Activated T-cell treated with anti-CD3 and anti-CD28 coated beads for 24 hours (primary cell): ENCODE measurements at places on chromosomes 16 and 17.

DNA sequence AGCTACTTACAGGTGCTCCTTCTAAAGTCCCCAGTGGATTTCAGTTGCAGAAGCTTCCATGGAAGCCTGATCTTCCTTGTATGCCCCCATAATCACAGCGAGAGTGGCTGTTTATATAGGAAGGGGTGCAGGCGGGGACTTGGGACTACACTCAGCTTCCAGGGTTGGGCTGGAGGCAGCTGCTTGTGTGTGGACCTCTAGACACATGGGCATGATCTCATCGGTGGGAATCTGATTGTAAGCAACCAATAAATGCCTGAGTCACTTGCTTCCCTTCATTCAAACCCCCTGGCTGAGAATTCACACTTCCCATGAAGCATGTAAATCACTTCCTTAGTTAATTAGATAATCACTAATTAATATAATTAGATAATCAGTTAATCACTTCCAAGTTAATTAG, 1.0 kb upstream of the KRT20 start:
- no peak for DNase-seq

DNA sequence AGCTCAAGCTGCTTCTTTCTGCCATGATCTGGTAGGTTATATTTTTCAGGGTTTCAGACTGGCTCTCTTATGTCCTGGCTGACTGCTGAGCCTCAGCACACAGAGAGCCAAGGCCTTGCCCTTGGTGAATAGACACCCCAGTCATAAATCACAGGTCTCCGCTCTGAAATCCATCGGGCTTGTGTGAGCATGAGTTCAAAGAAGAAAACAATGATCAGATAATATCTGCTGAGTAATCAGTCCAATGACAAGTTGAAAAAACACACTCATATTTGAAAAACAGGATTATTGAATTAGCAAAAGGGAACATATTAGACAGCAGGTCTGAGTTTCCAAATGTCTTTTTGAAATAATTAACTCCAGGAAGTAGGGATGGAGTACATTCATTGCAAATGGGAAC, 51.1 kb upstream of the NDRG4 start:
- no peak for DNase-seq

- no peak for DNase-seq
Measured at GRCh38 chr17:44277976-44278375, 10.0 kb upstream of the SLC4A1 start.

DNA sequence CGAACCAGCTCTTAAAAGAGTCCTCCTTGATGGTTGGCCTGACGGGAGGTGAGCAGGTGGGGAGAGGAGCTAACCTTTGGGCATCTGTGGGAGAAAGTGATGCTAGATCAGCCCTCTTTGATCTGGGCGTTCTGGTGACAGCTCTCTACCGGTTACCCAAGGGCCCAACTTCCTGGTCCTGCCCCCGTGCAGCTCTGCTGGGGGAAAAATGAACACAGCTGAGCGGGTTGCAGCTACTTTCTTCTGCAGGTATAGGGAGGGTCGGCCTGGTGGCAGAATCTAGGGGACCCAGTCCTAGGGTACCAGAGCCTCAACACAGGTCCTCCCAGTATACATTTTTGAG, 2.9 kb downstream of the SHISA9 start:
- no peak for DNase-seq

- DNase-seq: no peak
Measured at GRCh38 chr17:56172517-56172982, 19.3 kb downstream of the ANKFN1 start.

DNA sequence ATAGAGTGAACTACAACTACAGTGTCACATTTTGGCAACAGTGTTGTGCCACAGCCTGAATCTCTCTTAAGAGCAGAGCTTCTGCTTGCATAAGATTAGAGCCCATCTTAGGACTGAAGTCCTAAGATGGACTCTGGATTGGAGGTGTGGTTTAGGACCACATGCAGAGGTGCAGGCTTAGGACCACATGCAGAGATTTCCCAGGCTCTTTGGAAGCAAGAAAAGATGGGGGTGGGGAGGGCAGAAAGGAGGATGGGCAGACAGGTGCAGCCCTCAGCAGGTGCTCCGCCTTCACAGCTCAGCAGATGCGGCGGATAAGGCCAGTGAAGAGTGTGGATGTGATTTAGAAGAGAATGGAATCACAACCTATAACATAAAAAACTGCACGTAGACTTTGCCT, 128.7 kb downstream of the TANGO6 start:
- no peak for DNase-seq

GRCh38 chr17:78250891-78251772, 19.7 kb downstream of the TMEM235 start:
- peak; percentile 82 for DNase-seq

- peak; percentile 70 for DNase-seq
Measured at GRCh38 chr17:31321481-31321880, at the start of gene EVI2A. Gene EVI2A (minus strand): TSS chr17:31321622. CDS start chr17:31319013, 2,609 bp downstream.

DNA sequence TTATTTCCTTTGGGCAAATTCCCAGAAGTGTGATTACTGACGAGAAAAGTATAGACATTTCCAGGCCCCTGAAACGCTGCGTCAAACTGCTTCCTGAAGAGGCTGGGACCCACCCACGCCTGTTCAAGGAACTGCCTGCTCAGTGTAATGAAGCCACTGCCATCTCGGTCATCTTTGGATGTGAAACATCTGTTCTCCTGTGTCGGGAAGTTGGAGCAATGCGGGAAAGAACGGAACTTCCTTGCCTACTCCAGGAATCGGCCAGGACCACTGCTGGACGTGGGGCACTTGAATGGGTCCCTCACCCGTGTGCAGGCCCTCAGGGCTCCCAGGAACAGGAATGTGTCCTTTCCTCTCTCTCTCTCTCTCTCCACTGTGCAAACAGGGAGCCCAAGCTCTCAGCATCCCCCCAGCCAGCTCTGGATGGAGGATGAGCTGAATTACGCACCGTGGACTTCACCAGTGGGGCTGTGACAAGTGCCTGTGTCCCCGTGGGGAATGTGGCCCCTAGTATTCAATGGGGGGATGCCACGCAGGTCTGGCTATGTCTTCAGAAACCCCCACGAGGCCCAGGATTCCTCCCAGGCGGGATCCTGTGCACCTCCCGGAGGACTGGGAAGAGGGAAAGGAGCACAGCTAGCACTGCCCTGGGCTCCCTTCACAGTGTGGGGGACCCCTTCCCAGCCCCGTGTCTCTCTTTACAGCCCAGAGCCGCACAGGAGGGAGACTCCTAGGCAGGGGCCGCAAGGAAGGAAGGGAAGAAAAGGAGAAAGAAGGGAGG, 18.3 kb upstream of the LITAF start:
- DNase-seq: no peak

GRCh38 chr16:57614944-57615343, 13.5 kb upstream of the ADGRG1 start:
- DNase-seq: no peak

GRCh38 chr17:59785091-59785799, 77.8 kb downstream of the VMP1 start:
- DNase-seq: no peak

DNA sequence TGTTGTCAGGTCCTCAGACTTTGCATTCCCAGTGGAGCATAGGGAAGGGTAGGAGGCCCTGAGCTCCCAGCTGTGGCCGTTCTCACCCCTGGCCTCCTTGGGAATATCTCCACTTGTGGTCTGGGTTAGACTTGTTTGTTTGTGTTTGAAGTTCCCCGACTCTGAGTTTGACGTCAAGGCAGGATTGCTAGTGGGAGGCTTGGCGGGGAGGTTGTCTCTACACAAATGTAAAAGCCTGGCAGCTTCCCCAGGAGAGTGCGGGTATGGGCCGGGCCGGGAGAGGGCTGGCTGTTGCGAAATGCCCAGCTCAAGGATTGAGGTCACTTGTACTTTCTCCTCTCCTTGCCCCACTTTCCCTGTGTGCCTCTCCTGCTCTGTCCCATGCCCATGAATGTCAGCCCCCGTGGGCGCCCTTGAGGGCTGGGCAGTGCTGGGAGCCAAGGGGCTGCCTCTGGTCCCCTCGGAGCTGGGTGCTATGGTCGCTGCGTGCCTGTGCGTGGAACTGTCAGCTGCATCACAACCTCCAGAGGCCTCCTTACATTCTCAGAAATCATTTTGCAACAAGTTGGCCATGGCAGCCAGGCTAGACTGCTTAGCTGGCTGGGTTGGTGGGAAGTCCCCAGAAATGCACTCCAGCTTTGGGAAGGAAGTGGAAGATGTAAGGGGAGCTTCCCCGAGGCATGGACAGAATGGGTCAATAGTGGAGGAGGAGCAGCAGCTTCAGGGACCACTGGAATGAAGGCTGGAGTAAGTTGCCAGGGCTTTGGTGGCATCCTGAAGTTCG, 84.3 kb downstream of the KSR1 start:
- DNase-seq: no peak

GRCh38 chr16:53922807-53923571, 219.0 kb downstream of the FTO start:
- no peak for DNase-seq

DNA sequence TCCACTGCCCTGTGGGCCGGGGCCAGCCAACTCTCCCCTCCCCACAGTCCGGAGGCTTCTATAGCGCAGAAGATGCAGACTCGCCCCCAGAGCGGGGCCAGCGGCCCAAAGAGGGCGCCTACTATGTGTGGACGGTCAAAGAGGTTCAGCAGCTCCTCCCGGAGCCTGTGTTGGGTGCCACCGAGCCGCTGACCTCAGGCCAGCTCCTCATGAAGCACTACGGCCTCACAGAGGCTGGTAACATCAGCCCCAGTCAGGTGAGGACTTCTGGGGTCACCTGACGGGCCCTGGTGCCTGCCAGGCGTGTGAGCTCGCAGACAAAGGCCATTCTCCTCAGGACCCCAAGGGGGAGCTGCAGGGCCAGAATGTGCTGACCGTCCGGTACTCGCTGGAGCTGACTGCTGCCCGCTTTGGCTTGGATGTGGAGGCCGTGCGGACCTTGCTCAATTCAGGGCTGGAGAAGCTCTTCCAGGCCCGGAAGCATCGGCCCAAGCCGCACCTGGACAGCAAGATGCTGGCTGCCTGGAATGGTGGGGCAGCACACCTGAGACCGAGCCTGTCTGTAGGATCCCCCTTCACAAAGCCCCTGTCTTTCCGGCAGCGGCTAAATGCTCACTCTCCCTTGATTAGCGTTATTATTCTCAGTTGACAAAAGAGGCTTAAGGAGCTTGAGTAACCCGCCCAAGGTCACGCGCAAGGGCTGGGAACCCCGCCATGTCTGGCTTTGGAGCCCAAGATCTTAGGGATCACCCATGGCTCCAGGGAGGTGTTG, 3.9 kb downstream of the SPATA20 start:
- DNase-seq: no peak

DNA sequence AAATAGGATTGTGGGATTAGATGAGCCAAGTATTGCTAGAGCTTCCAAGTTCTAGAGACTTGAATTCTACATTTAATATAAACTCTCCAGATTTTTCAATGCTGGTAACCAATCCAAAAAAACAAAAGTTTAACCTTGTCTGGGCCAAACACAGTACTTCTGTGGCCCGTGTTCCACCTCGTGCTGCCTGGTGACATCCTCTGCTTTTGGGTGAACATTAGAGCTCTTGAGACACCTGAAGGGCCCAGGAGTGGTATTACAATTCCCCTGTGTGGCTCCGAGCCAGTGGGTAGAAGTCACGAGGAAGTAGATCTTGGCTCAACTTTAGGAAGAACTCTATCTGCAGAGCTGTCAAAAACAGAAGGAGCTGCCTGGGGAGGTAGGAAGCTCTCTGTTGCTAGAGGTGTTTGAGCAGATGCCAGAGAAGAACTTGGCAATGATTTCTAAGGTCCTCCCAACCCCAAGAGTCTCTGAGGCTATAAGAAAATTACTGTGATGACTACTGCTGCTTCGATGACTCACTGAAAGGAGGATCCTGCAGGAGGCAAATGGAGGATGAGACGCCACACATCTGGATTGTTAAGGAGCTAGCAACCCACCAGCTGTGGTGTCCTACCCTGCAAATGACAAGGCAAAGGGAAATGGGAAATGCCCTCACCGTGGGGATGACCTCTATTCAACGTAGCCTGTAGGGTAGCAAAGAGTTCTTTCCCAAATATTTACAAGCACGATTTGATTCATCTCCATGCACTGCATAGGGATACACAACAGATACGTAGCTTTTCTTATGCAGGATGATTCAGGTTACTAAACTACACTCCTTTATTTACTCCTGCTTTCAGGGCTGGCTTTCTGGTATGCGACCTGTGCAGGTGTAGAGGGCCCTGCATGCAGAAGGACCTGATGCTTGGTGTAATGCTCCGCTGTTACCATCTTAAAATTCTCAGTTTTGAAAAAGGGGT, 45.8 kb upstream of the GAS7 start:
- no peak for DNase-seq

DNA sequence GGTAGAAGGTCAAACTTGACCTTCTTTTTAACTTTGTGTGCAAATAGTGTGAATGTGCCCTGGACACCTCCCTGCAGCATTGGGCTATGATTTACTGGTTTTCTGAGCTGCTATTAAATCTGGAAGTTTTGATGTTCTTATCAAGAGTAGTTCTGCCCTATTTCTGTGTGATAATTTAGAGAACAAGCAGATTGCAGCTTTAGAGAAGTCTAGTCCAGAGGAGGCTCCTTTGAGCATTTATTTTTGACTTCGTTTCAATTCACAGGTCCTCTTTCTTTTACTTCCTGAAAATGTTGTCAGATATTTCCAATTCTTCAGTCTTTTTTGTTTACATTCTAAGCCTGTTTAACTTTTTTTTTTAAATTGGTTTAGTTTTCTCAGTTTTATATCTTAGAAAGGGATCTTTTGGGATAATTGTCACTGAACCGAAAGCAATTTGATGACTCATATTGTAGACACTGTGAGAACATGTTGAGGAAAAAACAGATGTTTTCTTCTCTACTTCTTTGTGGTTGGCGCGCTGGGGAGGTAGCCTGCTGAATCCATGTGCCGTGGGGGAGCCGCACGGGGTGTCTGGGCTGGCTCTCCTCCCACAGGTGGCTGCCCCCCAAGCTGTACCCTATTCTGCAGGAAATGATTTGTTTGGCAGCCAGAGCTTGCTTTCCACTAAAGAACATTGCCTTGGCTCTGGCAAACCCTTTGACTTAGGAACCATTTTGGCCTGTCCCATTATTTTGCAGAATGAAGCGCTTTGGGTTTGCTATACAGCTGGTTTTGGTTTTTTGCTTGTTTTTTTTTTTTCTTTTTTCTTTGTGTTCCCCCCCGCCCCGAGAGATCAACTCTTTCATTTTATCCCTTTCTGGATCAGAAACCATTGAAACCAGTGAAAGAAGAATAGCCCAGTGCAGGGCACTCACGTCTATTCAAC, 53.4 kb downstream of the MFSD11 start:
- peak; percentile 11 for DNase-seq

DNA sequence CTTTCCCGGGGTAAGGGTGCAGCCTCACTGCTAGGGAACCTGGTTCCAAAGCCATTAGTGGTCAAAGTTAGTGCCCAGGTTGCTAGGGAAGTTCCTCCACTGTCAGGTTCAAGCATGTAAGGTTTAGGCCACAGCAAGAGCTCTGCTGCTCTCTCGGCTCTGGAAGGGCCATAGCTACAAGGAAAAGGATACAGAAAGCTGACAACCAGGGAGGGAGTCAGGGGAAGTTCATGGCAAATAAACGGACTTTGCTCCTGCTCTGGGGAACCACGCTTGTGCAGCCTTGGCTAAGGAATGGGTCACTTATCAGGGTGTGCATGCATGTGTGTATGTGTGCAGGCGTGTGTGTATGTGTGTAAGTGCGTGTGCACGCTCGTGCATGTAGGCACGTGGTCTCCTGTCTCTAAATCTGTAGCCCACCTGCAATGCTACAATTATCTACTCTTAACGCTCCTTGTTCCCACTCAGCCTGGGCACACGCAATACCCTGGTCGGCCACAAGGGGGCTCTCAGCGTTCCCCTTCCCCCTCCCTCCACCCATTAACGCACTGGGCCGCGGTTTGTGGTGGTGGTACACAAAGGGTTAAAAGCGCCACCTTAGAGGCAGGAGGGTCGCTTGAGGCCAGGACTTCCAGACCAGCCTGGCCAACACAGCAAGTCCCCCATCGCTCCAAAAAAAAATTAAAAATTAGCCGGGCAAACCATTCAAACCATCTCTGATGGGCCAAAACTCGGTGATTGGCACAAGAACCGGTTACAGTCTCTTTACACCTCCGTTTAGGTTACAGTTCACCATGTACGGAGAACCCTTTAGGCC, 48.4 kb upstream of the KDM8 start:
- peak; percentile 57 for DNase-seq
